LoVo (cell line): ENCODE measurements at places on chromosomes 2 and 18.

- no peak for DNase-seq
Measured at GRCh38 chr2:50879457-50879856, 152.5 kb downstream of the NRXN1 start.

DNA sequence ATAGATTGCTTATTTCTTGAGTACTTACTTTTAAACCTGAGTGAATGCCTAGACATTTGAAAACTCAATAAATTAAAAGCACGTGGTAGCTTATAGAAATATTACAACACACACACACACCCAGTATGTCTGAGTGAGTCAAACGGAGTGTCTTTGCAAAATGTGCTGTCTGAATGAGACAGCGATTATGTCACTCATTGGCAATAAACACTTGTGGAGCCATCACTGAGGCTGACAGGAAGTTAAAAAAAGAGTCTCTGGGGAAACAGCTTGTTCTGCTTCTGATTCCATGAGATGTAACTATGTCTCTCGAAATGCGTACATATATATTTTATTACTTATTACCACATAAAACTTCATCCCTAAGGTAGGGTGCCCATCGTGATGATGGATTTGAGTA, 22.3 kb upstream of the VPS4B start:
- peak; percentile 50 for DNase-seq

DNA sequence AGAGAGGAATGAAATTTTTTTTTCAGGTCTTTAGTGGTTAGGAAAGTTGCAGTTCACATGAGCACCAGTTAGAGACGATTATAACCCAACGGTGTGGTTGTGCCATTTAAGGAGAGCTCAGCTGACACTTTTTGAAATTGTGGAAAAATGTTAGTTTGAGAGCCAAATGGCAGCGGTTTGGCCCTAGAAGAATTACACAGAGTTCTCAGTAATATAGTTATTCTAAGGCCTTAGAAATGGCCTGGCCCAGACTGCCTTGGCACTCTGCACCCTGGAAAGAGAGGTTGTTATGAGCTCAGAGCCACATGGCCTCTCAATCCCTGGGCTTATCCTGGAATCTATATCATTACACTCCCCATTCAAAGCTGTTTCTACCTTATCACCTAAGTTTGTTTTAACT, 117.4 kb downstream of the RHBDD1 start:
- no peak for DNase-seq

GRCh38 chr18:2178036-2178435, 393.3 kb downstream of the METTL4 start:
- DNase-seq: no peak

DNA sequence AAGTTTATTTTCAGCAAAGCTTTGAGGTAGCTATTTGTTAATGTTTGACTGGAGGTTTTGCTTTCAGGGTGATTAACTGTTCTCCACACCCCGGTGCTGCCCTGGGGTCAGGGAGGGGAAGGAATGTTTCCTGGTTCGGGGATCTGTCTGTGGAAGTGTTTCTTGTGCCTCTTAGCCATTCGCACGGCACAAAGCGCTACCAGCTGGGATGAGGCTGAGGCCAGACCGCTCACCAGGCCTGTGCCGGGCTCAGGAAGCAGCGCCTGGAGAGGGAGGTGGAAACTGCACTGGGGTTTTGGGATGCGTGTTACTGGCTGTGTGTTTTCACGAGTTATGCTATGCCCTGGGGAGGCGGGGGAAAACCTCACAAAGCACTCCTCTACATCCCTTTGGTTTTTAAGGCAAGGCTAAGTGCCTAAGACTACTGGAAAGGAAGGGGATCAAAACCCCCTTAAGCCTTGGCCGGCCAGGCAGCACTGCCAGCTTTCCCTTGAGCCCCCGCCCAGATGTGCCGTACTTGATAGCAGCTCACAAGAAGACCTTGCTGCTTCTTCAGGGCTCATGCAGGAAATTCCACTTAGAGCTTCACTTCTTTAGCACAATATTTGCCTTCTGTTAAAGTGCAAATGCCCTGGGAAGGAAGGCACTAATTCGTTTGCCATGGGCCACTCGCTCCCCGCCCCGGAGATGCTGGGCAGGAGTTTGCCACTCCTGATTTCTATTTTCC, 65.7 kb upstream of the CNGA3 start:
- peak; percentile 42 for DNase-seq

- no peak for DNase-seq
Measured at GRCh38 chr18:26322890-26323653, 96.8 kb downstream of the TAF4B start.

GRCh38 chr18:3321133-3321812, 59.3 kb downstream of the MYL12B start:
- DNase-seq: peak; percentile 64

GRCh38 chr18:7596147-7596546, 29.0 kb downstream of the PTPRM start:
- no peak for DNase-seq

DNA sequence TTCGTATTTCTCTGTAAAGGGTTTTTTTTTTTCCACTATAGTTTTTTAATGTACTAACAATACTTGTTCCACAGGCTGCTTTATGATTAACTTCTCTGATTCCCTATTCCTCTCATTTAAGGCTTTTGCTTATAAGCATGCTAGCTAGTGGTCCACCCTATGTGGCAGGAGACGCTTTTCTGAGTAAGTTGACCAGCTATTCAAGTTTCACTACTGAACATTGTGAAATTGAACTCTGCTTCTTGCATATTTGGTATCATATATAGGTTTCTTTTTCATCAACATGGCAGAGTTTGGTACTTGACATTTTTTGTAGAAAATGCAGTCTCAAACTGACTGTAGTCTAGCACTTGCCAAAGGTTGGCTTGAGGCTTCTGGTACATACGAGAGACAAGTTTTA, 74.2 kb downstream of the OTX1 start:
- DNase-seq: no peak

DNA sequence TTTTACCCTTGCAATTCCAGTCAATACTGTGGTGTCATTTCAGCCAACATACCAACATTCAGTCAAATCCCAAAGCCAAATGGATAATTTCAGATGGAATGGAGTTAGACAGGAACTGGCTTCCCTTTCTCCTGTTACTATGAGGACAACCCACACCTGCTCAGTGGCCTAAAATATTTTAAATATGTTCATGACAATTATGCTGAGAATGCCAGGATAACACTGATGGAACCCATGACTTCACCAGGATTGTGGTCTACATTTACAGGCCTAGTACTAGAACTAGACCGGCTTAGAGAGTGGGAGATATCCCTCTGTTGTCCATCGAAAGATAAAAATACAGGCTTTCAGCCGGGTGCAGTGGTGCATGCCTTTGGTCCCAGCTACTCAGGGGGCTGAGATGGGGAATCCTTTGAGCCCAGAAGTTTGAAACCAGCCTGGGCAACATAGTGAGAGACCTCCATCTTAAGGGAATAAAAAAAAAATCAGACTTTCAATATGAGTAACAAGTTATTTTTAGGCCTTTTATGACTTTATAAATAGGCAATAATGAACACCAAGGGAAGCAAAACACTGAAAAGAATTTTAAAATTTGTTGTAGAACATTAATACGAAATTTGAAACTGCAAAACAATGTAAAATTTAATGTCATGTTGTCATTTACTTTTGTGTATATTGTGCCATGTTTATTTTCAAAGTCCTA, 14.2 kb downstream of the GPATCH11 start:
- no peak for DNase-seq

- no peak for DNase-seq
Measured at GRCh38 chr18:58400331-58400870, 228.5 kb downstream of the ALPK2 start.

GRCh38 chr2:168819829-168820489, 17.5 kb downstream of the NOSTRIN start:
- no peak for DNase-seq

GRCh38 chr2:100833331-100833730, 13.4 kb downstream of the NPAS2 start:
- no peak for DNase-seq

DNA sequence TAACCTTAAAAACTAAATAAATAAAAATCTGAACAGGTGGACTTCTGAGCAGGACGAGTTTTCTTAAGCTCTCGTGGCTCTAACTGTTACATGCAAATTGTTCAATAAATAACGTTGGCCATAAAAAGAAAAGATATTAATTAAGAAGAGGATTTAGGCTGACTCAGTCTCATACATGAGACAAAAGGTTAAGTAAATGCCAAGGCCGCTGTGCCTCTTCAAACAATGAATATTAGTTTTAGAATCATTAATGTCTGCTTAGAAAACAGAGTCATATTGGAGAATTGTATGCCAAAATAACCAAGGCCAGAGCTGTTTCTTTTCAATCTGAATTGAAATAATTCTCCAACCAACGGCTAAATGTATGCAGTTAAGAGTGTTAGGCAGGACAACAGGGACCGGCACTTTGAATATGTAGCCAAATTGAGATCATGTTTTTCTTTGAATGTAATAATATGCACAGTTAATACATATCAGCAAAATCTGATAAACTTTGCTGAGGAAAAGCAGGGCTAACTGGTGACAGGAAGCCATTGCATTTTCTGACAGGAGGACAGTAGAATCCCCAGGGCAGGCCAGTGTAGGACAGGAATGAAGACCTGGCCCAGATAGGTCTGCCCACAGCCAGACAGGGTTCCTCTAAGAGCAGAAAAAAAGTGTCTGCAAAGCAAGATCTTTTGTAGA, 1041.4 kb upstream of the FANCL start:
- no peak for DNase-seq

DNA sequence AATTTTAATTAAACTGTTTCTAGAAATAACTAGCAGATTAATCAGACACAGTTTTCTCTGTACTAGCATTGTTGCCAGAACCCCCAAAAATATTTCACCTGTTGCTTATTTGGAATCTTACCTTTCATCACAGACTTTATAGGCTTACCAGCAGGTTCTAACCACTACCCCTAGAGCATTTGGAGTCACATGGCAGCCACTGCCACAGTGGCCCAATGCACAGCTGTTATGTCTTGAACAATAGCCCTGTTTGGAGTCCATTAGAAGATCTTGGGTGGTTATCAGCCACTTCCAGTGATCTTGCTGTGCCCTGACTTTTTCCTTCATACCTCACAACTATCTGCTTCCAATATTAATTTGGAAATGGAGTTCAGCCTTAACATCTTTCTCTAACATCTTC, 186.2 kb upstream of the TANK start:
- no peak for DNase-seq

- no peak for DNase-seq
Measured at GRCh38 chr18:74945774-74946545, 263.0 kb downstream of the PTGR3 start.

GRCh38 chr2:77325395-77325794, 196.8 kb downstream of the LRRTM4 start:
- no peak for DNase-seq

DNA sequence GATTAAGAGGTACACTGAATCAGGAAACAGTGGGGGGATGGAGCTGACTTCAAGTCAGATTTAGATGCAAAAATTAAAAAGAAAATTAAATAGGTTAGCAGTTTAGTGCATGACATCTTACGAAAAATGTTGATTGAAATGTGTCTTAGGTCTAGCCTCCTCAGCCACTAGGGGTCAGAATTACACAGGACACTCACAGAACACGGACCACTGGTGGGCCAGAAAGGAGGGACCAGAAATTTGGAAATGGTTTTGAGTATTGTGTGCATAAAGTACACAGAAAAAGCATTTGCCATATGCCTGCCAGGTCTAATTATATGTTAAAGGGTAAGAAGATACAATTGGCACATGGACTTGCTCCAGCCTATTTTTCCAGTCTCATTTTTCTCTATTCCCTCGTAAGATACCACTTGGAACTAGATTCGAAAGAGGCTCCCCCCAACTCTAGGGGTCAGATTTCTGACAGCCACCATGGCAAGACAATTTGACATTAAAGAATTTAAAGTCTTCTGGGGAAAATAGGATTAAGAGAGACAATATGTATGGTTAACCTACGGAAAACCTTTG, 550.2 kb upstream of the SETBP1 start:
- no peak for DNase-seq

DNA sequence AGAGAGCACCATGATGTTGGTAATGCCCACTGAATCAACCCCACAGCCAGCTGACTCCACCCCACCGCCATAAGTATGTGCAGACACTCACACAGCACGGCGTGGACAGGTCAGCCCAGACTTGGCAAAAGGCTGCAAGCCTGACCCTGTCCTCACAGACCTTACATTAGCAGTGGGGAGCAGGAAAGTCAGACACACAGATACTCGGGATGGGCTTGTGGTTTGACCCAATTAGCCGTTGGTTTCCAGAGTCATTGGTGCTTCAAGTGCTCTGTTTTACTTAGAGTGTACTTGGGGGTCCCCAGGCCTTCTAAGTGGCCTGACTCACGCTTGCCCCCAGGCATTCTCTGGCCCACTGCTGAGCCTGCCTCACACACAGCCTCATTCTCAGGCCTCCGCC, 36.7 kb downstream of the EN1 start:
- DNase-seq: no peak

GRCh38 chr2:217459680-217460405, 543.0 kb downstream of the TNS1 start:
- no peak for DNase-seq

DNA sequence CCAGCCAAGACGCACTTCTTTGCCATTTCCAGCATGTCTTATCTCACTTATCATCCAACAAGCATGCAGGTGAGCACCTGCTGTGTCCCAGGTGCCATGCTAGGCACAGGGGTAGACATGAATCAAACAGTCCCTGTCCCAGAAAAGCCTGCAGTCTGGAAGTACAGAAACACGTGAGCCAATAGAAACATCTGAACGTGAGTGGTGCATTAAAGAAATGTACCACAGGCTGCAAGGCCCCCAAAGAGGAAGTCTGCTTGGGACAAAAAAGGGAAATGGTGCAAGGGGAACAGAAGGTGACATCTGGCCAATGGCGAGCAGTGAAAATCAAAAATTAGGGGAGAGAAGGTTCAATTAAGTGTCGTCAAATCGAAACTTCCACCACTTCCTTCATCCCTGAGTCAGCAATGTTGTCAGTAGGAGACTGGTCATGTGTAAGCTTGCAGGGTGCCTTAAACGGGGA, 17.6 kb upstream of the TMEM247 start:
- DNase-seq: no peak

DNA sequence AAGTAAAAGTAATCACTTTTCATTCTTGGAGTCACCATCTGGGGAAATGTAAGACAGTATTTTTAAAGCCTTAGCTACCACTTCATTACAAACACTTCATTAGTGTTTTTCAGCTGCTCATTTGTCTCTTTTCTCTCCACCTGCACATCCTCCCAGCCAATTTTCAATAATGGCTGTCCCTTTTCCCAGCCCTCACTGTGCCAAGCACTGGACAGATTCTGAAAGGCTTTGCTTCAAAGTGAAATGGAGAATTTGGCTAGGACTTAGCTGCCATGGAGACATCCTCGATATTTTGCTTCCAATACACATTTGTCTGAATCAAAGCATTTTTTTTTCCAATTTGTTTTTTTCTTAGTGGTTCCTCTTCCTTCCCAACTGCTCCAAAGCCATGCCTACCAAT, 272.4 kb upstream of the NRXN1 start:
- DNase-seq: no peak
